Activated T-cell treated with anti-CD3 and anti-CD28 coated beads for 48 hours (primary cell): ENCODE measurements at places on chromosomes 12 and 14.

DNA sequence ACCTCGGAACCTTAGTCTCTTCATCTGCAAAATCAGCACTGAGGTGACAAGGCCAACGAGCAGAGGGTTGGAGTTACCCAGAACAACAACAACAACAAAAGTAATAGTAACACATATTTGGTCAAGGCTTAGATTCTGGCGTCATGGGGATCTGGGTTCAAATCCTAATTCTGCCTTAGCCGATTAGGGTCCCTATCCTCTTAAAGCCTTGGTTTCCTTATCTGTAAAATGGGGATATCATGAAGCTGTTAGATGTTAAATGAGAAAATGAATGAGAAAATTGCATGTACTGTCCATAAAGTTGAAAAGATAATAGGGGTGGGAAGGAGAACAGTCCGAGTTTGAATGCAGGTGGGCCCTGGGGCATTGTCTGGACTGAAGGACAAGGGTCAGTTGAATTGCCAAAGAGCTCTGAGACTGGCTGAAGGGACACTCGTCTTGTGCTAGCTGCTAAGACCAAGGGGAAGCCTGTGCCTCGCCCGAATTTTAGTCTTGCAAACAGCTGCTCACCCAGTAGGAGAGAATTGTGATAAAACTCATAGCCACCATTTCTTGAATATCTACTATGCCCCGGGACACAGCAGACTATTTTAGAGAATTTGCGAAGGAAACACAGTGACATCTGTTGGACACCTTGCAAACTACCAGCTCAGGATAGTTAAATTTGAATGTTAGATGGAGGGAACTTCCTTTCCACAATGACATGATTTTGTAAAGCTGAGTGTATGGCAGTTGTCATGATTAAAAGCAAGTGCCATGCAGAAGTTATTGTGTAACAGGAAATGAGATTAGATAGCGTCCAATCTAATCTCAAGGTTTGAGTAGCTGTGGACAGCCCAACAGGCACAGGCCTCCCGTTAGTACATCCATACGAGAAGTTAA, 6.8 kb upstream of the HNF1A start:
- no peak for DNase-seq

GRCh38 chr12:126667339-126667738, 1599.6 kb upstream of the TMEM132C start:
- no peak for DNase-seq

GRCh38 chr14:89856871-89857345, 97.6 kb downstream of the EFCAB11 start:
- no peak for DNase-seq

DNA sequence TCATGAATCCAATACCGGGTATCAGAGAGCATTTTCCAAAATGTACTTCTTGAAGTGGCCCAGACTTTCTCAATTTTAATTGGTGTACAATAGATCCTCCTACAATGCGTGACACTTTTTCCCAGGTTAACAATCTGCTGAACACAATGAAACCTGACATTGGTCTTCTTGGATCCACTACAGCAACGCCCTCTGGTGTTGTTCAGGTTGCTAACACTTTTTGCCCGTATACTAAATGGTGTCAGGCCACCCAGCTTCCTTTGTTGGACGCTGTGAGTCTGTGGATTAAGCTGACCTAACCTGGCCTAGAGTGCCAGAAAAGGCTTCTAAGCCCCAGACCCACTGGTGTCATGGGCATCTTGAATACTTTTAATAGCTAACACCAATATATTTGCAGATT, 89.2 kb downstream of the KCNK10 start:
- DNase-seq: no peak

DNA sequence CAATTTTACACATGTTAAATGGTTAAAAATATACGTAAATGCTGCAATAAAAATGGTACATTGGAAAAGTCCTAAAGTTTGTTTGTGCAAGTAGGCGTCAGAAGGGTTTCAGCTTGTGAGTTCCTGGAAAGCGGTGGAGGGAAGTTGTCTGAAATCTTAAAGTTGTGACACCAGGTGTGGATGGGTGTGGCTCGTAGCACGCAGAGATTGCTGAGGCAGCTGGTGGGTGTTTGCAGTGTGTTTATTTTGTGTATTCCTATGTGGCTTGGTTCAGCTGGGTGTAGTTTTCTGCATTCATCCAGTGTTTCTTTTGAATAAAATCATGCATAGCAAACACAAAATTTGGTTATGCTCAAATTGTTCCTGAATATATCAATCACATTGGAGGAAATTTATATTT, 136.8 kb upstream of the TBX3 start:
- no peak for DNase-seq

DNA sequence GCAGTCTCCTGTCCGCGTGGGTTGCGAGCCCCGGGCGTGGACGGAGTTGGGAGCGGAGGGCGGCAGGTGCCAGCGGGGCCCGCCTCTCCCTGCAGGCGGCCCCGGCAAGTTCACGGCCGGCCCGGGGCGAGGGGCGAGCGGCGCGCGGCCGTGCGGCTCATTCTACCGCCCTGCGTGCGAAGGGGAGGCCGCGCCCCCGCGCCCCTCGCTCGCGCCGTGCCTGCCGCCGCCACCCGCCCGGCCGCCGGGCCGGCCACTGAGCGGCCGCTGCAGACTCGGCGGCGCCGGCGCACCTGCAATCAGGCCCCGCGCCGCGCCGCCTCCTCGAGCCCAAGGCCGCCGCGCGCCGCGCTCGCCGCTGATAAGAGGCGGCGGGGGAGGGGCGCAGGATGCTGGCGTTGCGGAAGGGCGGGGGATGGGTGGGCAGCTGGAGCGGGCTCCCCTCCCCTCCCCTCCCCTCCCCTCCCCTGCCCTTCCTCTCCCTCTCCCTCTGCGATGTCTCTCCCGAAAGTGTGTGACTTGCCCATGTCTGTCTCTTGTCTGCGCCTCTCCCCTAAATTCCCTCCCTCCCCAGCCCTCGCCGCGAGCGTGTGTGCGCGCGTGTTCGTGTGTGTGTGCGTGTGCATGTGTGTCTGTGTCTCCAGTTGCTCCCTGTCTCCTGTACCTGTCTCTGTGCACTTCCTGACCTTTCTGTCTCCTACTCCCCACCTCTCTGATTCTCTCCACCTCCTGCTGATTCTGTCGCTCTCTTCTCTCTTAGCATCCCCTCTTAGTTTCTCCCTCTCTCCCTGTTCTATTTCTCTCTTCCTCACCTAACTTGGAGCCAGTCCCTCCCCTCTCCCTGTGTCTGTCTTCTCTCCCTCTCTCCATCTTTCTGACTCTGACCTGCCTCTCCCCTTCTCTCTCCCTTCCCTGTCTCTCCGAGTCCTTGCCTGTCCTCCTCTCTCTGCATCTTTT, 768.1 kb upstream of the TBX3 start:
- DNase-seq: peak; percentile 1

DNA sequence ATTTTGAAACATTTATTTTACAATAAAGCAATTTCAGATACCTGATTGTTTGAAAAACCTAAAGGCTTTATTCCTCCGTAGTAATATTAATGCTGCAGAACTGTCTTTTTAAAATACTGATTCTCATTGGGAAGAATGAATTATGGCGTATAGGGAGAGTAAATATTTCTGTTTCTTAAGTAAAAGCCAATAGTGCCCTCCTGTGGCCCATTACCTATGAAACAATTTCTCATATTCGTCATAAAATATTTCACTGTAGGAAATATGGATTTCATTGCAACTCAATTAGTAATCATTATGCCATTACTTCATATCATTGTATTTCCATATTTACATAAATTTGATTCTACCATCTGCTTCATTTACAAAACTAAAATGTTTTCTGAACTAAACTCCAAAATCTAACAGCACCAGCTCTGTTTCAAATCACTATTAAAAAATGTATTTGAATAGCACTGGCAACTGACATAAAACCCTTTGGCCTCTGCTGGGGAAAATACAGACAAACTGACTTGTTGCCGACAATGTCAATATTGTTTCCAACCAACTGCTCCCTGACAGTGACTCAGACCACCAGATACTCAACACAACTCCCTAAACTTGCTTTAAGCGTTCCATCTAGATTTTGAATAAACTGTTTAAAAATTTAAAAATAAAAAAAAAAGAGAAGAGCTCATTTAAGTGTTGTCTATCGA, 290.3 kb downstream of the NAV3 start:
- no peak for DNase-seq

GRCh38 chr12:117688446-117688845, 280.3 kb downstream of the KSR2 start:
- DNase-seq: no peak

- no peak for DNase-seq
Observed at GRCh38 chr14:58994130-58994529, 194.3 kb upstream of the DAAM1 start.
